Left renal cortex interstitium (tissue), 4 donors: ENCODE measurements at places on chromosomes 16 and 17.

DNA sequence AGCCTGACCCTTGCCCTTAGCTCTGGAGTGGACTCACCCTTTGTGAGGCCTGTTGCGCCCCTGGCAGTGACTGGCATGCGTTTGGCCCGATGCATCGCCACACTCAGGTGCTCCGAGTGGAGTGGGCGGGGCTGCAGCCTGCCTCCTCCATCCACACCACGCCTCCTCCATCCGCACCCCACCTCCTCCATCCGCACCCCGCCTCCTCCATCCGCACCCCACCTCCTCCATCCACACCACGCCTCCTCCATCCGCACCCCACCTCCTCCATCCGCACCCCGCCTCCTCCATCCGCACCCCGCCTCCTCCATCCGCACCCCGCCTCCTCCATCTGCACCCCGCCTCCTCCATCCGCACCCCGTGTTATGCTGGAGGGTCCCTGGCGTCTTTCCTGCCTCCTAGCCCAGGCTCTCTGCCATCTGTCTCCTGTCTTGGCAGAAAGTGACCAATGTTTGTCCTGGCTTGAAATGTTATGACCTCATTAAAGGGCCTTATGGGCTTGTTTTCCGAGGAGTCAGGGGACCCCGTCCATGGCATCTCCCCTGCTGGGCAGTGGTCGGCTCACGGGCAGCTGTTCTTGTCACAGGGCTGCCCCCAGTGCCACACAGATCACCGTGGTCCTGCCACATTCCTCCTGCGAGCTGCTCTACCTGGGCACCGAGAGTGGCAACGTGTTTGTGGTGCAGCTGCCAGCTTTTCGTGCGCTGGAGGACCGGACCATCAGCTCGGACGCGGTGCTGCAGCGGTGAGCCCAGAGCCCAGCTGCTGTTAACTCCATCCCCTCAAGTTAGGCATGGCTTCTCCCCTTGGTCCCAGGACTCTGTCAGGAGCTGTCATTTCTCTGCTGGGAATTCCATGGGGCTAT, 28.7 kb upstream of the MYO15B start:
- DNase-seq, result no peak

DNA sequence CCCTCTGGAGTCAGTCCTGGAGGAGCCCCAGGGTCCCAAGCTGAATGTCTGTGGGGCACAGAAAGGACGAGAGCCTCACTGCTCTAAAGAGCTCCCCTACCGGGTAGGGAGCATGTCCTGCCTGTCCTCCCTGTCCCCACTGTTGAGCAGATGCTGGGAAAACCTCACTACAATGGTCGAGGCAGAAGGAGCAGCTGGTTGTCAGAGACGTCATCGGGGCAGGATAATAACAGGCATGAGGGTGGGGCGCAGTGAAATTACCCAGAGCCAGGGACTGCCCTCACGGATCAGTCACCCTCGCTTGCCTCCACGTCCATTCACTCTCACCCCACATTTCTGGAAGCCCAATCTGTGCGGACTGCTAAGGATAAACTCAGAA, 538 bp downstream of the TM4SF5 start:
- no peak for DNase-seq

- no peak for DNase-seq
These were observed 72.6 kb downstream of the SYCE1L start for GRCh38 chr16:77271532-77272426.

GRCh38 chr17:15237106-15237425, 28.1 kb downstream of the PMP22 start:
- no peak for DNase-seq

- DNase-seq, result no peak
These were observed 15.8 kb downstream of the MEOX1 start for GRCh38 chr17:43645765-43646481.
